ENCODE measurements at places on chromosomes 3 and 15.

- DNase-seq: no peak
These were observed 1.8 kb downstream of the GRK7 start for GRCh38 chr3:141764986-141765385.

DNA sequence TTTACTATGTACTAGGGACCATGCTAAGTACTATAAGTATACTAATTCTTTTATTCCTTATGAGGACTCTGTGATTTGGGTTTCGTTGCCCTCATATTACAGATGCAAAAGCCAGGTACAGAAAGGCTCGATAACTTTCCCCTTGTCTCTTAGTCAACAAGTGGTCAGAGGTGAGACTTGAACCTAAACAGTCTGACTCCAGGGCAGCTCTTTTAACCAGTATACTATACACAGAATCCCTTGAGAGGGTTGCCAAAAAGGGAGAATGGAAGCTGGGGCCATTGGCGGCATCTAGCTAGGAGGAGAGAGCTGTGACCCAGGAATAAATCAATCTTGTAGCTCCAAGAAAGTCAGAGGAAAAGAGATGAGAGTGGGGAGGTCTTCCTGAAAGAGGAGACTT is 92.4 kb downstream of the TOP2B start:
- no peak for DNase-seq

DNA sequence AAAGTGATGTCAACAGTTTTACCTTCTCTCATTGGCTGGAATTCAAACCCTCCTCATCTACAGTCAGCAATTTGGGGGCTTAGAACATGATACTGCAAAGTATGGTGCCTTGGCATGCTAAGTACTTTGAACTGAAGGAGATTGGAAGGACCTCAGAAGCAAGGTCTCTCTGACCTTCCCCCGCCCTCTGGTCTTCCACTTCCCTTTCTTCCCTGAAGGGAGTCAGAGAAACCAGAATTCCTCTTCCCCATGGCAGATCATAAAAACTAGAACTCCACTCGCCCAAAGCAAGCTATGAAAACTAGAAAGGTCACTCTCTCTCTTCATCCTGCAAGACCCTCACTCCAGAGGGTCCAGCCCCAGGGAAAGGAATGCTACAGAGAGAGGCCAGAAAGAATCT is 64.2 kb downstream of the CD200R1L start:
- DNase-seq: no peak

- DNase-seq: no peak
These were observed 87.5 kb downstream of the GAP43 start for GRCh38 chr3:115710799-115711198.

Measured in occipital lobe (tissue), 3 donors.